Globus pallidus (tissue), 1 donor: ENCODE measurements at places on chromosomes 5 and 9.

- DNase-seq: no peak
Measured at GRCh38 chr9:36867241-36867640, 166.8 kb downstream of the PAX5 start.

- DNase-seq: peak; percentile 58
Measured at GRCh38 chr9:110188991-110189390, 19.0 kb downstream of the C9orf152 start.

GRCh38 chr5:113123618-113124017, 147.0 kb downstream of the DCP2 start:
- no peak for DNase-seq

DNA sequence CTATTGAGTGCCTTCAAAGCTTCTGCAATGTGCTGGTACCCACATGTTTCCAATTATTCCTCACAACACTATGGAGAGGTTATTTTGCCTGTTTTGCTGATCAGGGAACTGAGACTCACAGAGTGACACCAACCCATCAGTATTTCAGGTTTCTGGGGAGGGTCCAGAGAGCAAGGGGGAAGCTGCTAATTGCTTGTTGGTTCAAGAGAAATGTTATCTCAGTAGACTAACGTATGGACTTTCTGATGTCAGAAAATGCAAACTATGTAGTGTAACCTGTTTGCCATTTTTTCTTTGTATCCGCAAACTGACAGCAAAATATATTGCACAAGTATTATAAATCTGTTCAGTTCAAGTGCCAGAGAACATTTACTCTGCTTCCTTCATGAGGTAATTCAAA, 108.3 kb upstream of the MSX2 start:
- no peak for DNase-seq

- DNase-seq: no peak
Measured at GRCh38 chr9:551986-552929, 289.2 kb upstream of the DMRT1 start.

DNA sequence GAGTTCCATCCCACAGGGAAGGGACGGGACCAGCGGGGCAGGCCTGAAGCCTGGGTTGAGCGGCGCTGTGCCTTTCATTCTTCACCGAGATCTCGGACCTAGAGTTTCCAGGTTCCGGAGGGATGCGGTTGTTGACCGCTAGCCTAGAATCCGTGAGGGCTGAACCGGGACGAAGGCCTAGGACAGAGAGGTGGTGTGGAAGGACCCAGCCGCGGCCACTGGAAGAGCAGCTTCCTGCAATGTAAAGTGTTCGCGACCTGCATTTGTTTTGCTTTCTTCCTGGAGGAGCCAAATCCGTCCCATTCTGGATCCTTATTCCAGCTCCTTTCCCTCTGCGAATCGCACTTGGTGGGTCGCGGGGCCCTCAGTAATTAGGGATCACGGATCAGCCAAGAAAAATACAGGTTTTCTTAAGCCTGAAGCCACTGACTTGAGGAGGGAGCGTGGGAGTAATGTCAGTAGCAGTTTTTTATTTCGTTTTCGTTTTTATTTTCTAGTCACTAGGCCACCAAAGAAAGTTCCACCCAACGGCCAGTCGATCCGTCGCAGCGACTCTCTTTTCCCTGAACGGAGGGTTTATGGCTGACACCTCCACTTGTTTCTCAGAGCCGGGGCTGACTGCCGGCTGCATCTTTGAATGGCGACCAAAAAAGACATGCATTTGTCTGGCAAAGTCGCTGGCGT, 48.6 kb downstream of the ANXA2R start:
- no peak for DNase-seq

- DNase-seq: no peak
Measured at GRCh38 chr9:93617273-93617672, 40.9 kb downstream of the PHF2 start.

DNA sequence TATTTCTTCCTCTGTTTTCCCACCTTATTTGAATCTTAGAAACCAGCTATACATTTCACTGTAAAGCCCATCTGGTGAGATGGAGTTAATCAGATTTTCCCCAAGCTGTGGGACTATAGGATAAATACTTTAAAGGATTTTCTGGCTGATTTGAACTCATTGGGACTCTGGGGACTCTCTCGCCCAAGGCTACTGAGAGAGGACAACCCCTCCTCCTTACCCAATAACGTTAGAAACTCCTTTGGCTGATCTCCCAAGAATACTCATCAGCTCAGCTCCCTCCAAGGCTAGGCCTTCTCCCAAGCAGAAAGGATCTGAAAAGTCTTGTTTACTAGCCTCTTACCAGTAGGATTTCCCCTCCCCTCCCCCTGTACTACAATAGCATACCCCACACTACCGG, 1.5 kb upstream of the GLRA1 start:
- DNase-seq: no peak

DNA sequence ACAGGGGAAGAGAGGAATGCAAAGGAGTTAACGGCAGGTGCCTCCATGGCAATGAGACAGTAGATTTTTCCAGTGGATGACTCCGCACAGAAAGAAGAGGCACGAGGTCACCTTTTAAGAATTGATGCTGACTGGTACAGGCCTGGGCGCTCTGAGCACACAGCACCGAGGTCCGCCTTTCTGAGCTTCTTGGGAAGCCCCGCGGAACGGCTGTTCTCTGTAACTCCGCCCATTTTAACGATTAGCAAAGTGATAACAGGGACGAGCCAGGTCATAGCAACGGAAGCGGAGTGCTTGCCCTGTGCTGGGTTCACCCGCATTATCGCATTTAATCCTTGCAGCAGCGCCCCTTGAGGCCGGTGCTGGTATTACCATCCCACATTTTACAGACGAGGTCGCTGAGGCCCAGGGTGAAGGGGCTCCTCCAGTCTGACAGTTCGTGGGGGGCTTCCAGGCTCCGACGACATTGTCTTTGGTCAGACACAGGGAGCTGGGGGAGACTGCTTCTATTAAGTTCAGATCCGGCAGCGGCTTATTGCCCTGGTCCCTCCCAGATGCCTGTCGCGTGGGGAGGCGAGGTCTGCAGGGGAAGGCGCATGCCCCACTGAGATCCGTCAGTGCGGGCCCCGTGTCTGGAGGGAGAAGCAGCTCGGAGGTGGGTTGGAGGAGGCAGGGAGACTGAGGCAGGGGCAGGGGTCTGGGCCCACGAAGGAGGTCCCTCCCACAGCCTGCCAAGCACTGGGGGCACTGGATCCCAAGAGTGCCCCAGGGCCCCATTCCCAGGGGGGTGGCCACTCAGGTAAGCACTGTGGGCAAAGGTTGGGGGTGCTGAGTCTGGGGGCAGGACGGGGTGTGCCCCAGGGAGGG, 22.3 kb upstream of the HMCN2 start:
- DNase-seq: peak; percentile 40

DNA sequence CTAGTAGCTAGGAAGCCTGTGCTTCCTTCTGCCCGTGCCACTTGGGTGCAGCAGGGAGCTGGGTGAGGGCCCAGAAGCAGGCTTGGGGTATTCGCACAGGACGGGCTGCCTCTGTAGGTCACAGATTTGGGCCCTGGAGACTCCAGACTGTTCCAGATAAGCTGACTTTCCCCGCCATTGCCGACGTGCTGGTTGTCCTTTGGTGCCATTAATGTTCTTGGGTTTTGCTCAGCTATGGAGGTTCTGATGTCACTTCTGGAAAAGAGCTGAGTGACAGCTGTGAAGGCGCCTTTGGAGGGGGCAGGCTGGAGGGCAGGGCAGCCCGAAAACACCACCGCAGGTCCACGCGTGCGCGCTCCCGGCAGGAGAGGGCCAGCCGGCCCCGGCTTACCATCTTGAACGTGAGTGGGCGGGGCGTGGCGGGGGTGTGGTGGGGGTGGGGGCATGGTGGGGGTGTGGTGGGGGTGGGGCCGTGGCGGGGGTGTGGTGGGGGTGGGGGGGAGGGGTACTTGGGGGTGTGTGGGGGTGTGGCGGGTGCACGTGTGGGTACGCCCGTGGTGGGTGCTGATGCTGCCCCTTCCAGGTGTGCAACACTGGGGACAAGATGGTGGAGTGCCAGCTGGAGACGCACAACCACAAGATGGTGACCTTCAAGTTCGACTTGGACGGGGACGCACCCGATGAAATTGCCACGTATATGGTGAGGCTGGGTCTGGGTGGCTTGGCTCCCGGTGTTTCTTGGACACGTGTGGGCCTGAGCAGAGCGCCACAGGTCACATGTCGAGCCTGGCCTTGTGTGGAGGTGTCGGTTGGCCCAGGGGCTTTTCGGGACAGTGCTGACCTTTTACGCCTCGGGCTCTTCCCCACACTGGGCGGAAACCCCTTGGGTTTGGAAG, 79.6 kb downstream of the WNK2 start:
- DNase-seq: no peak

GRCh38 chr5:9710069-9710468, 79.9 kb upstream of the TAS2R1 start:
- DNase-seq: no peak

- no peak for DNase-seq
Measured at GRCh38 chr5:36462295-36463021, 143.9 kb upstream of the SLC1A3 start.

DNA sequence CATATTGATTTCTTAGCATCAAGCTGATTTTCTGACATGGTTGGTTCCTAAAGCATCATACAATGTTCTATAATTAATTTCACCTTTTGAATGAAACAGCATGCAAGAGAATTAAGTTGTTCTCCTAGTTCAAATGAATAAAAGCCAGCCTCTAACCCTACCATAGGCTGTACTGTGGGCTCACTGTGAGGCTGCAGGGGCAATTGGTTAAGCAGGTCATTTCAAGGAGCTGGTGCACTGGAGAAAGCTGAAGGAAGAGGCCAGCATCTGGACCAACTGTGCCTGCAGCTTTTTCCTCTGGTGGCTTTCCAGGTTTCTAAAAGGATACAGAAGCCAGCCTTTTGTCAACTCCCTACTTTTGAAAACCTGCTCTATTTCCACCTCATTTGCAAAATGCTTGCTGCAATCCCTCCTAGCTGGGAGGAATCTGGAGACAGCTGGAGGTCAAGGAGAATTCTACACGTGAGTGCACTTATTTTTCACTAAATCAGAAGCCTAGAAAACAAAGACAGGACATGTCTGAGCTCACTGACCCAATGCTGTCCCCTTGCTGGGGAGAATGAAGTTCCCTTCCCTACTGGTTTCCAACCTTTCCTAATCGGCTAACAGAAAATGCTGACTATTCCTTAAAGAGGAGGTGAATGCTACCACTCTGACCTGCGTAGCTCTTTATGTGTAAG, 158.9 kb downstream of the APBA1 start:
- DNase-seq: no peak
